ENCODE measurements at places on chromosomes 13 and 19. TPM values are rescaled to one million over a fixed set of nuclear protein-coding genes. Genes with fewer than 3 reads are reported as not detected.
A peak's percentile ranks its signal among the peaks of the same experiment; 100 is the strongest.

- DNase-seq, result no peak
Observed at GRCh38 chr19:5973867-5974635, 3.9 kb downstream of the RANBP3 start.

- DNase-seq, result no peak
Observed at GRCh38 chr13:27132538-27132937, 39.1 kb downstream of the USP12 start.

DNA sequence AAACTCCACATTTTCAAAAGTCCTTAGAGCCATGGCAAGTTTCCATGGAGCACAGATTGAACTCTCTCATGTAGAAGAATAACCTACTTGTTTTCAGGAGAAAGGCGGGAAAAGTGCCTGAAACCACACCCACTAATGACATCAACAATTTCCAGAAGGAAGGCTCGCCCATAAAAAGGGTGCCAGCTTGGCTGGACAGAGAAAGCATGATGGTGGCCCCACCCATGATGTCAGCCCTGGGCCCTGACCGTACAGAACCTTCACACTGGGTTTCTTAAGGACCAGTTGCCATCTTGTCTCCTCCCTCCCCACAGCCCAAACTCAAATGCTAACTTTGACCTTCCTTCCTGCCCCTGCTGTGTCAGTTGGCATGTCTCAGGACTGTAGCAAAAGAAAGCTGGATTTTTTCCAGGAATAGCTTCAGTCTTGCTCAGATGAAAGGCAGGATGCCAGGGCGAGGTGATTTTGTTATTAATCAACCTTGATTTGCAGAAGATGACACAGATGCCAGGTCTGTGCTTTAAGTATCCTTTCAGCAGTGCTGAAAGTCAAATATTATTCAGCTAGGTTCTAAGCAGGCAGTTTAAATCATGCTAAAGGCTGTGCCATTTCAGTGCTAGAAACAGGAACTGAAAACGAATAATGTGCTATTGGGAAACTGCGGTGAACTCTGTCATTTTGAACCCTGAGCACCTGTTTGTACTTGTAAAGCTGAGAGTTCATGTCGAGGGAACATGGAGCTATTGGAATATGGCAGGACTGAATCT, 89.5 kb upstream of the RFC3 start:
- DNase-seq, result no peak

B3GNT8 gene
- 4.8 TPM for total RNA-seq

KASH5 gene
- total RNA-seq, result not detected

WDR88 gene
- not detected for total RNA-seq

DNA sequence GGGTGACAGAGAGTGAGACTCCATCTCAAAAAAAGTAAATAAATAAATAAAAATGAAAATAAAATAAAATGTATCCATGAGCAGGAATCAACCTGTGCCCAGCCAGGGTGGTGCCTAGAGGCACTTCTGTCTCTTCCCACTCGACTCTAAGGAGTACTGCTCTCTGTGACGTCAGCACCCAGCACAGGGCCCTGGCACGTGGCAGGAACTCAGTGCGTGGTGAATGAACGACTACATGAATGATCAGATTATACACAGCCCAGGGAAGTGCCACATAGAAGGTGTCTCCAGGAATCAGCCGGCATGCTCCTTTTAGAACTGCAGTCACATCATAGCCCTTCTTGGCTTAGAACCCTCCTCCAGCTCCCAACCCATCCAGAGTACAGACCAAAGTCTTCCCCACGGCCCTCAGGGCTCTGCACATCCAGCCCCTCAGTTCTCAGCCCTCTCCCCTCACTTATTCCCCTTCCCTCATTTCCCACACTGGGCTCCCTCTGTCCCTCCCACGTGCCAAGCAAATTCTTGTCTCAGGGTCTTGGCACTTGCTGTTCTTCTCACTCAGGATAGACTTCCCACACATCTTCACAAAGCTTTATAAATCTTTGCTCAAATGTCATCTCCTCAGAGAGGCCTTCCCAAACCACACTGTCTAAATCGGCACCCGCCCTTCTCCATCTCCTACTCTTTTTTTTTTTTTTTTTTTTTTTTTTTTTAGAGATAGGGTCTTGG, 4.2 kb downstream of the CLIP3 start:
- no peak for DNase-seq

DNA sequence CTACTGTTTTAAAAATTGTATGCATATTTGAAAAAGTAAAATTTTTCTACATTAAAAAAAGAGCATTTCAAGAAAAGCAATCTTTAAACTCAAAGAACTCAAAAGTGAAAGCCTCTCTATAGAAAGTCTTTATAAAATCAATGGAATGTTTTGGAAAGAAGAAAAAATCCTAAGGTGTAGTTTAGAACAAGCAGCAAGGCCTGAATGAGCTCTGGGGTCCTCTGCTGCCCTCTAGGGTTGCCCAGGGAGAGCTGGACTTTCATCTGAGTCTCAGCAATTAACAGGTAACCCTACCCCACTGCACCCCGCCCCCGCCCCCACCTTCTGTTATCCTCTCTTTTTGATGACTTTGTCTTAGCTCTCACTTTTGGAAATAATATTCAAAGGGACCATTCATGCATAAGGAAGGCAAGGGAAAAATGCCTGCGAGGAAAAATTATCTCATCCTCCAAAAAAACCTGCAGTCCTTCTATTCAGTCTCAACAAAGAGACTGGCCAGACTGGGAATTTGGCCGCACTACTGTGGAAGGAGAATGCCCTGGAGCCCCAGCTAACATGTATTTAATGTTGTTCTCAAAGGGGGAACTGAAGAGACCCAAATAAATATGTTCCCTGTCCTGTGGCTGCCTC, 24.1 kb downstream of the SLC25A30 start:
- no peak for DNase-seq

DNA sequence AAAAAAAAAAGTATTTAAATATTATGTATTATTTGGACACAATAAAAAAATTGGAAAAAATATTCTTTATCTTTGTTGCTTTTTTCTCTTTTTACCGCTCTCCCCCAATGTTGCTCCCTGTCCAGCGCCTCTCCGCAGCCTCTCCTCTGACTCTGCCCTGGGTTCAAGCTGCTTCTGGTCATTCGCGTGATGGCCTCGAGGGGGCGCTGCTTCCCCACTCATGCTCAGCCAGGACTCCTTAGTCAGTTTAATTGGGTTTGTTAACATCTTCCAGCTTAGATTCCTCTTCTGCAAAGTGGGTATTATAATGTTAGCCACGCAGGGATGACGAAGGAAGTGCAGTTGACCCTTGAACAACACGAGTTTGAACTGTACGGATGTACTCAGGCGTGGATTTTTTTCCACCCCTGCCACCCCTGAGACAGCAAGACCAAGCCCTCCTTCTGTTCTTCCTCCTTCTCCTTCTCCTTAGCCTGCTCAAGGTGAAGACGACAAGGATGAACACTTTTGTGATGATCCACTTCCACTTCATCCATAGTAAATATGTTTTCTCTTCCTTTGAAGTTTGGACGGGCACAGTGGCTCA, 4.9 kb upstream of the NWD1 start:
- peak; percentile 26 for DNase-seq

ONECUT3 gene
- total RNA-seq, result not detected

ZNF793 gene
- 4.2 TPM for total RNA-seq

GRCh38 chr19:2495651-2496316, 19.9 kb downstream of the GADD45B start:
- no peak for DNase-seq

GRCh38 chr13:112954488-112955270, 14.3 kb upstream of the MCF2L start:
- DNase-seq, result no peak

- no peak for DNase-seq
Observed at GRCh38 chr13:42794577-42795275, 13.3 kb downstream of the FAM216B start.

DNA sequence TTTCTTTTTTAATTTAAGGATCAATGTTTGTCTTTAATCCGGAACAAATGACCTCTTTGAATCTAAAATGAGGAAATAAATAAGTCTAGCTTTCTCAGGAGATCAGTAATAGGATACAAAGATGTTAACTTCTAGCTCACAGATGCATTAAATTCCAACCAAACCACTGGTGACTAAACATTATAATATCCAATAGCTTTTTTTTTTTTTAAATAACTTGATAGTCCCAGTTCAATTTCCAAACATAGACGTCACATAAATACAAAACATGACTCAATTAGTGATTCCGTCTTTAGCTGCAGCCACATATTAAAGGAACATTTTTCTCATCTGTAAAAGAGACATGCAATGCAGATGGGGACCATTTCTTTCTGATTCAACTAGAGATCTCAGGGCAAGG, 390.5 kb upstream of the PCDH9 start:
- DNase-seq, result no peak

HPN gene
- total RNA-seq, result not detected

DNA sequence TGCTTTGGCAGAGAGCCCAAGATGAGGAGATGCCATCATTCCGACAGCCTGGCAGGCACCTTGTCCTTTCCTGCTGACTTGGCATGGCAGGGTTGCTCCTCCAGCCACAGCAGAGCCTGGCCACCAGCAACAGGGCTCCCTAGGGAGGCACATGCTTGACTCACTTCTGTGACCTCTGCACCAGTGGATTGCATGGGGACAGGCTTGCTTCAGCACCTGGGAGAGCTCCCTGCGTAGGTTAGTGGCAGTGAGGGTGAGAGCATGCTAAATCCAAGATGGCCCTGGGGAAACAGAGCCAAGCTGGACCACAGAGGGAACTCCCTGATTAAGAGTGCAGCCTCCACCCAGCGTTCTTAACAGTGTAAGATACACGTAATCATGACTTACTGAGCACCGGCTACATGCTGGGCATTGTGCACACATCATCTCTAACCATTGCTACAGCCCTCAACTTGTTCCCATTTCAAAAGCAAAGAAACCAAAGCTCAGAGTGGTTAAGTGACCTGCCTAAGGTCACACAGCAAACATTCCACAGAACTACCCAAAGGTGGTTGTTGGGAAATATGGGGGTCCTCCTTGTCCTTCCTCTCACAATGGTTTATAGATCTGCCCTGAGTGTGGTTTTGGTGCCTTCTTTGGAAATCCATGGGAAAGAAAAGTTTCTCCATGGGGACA, 116.6 kb upstream of the UQCRFS1 start:
- DNase-seq, result no peak

DNA sequence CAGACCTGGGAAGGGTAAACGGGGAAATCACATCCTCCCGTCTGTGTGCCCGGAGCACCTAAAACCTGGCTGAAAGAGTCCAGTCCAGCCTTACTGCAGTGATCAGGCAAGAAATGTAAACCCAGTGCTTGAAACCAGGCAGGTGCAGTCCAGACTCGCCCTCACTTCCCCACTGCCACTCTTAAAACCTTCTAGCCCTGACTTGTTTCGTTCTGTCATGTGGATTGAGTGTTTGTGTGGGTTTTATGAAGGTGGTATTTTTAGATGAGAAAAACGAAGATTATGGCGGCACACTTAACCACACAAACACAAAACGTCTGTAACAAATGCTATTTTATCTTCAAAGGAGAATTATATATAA, 839 bp upstream of the CKAP2 start:
- peak; percentile 10 for DNase-seq

DNA sequence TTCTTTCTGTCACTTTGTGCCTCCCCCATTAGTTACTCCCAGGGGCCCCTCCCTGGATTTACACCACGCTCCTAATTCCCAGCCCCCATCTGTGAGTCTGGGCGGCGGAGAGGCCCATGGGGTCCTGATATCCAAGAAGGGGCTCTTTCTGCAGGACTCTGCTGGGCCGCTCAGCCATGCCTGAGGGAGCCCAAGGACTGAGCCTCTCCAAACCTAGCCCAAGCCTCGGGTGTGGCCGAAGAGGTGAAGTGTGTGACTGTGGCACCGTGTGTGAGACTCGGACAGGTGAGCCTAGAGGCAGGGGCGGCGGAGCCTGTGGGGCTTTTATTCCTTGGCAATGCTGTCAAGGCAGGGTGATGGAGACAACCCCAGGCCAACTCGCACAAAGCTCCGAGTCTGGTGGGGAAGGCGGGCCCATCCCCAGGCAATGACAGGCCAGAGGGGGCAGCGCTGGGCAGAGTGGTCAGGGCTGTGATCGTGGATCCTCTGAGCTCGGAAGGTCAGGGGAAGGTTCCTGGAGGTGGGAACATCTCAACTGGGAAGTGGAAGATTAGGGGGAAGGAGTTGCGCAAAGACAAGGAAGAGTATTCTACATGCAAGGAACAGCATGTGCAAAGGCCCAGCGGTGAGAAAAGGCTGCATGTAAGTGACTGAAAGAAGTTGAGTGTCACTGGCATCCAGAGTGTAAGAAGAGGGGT, 1.6 kb downstream of the PLEKHG2 start:
- DNase-seq, result no peak

SERPINE3 gene
- total RNA-seq, result not detected

DNA sequence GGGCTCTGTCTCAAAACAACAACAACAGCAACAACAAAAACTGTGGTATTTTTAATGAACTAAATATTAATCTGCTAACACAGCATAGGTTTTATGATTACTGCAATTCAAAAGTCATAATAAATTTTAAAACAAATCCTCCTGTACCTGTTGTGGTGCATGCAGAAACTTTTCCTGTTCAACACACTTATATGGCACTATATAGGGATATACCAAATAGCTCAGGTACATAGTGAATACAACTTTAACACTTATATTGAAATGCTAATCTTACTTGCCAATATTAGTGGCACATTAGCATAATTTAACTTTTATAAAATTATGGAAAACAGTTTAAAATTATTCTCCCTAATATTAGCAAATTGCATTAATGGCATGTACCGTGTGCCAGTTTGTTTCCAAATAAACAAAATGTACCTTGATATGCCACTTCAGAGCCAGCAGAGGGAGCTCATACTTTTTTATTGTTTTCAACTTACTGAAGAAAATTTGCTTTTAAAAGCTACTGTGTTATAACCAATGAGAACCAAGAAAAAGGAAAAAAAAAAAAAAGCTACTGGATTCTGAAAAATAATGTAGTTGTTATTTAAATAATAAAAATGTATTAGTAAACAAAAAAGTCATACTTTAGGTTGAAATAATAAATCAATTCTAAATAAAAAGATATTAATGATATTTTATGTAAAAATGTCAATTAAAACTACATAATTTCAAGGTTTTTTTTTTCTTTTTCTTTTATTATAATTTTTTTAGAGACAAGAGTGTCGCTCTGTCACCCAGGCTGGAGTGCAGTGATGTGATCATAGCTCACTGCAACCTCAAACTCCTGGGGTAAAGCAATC, 18.0 kb upstream of the RBM26 start:
- DNase-seq, result no peak

- no peak for DNase-seq
Observed at GRCh38 chr13:29125191-29125933, 305.2 kb downstream of the MTUS2 start.

CEACAM8 gene
- total RNA-seq, result not detected

DNA sequence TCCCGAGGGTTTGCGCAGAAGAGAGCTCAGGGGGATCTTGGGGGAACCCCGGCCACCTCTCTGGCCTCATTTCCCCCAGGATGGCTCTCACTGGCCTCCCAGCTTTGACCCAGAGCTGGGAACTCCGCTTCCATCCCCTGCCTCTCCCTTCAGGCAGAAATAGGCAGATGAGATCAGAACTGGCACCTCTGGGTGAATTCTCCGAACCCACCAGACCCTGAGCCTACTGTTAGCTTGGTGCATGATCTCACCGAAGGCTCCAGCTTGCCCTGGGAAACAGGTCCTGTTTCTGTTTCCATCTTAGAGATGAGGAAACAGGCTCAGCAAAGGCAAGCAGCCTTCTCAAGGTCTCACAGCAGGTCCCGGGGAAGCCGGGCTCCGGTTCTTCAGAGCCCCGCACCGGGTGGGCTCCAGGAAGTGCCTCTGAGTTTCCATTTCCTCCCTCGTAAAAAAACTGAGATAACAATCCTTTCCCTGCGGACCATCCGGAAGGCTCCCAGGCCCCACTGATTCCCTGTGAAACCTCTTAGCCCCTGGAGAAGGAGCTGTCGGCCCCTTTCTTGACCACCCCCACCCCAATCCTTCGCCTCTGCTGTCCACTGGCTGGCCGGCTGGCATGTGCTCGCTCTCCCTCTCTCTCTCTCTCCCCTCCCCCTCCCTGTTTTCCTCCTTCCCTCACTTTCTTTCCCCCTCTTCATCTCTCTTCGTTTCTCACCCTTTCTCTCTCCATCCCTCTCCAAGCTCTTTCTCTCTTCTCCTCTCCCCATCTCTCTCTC, 2.1 kb downstream of the NECTIN2 start:
- DNase-seq, result no peak
